ENCODE measurements at places on chromosomes 12 and 14.

- no peak for DNase-seq
Observed at GRCh38 chr12:103801709-103802585, 39.1 kb downstream of the NT5DC3 start.

DNA sequence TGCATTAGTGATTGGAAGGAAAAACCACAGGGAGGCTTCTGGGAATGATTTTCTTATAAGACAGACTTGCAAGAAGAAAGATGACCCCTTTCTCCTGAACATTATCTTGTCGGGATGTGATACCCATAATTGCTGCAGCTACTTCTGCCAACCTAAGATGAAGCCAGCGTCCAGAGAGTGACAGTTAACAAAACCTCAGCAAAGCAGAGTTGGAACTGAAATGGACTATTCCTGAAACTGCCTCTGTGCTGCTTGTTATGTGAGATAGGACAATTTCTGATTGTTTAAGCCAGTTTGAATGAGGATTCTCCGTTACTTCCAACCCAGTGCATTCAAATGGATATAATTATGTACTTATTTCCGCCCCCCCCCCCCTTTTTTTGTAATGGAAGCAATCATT, 204.5 kb downstream of the ERC1 start:
- DNase-seq = no peak

GRCh38 chr12:93047118-93047517, 118.0 kb upstream of the EEA1 start:
- no peak for DNase-seq

DNA sequence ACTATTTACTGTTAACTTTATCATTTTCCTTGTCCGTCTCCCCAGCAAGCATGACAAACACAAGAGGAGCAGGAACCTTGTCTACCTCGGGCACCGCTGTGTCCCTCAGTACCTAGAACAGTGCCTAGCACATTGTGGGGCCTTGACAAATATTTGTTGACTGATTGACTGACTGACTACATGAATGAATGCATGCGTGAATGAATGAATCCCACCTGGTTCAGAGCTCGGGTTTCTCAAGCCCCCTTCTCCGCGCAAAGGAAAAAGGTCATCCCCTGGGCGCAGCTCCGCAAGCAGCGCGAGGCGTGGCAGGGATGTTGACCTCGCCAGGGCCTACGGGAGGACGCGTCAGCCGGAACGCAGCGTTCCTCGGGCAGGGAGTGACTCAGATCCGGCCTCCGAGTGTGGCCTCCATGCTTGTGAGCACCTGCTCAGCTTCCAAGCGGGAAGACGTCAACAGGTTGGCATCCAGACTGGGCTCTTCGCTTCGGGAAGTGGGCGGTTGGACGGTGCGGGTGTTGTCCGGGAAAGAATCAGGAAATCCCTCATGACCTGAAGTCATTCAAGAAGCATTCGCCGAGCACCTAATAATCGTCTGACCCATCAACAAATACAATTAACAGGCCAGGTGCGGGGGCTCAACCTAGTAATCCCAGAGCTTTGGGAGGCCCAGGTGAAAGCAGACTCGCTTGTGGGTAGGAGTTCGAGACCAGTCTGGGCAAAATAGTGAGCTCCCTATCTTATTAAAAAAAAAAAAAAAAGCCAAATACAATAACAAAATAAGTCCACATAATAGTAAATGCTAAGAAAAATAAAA, 13.9 kb upstream of the UBC start:
- DNase-seq = no peak

Measured in activated gamma-delta T cell treated with anti-CD3 and anti-CD28 coated beads, Interleukin-2, amount 50 U/mL, for 16 hours (primary cell).